ENCODE measurements at places on chromosomes 16 and 17.

DNA sequence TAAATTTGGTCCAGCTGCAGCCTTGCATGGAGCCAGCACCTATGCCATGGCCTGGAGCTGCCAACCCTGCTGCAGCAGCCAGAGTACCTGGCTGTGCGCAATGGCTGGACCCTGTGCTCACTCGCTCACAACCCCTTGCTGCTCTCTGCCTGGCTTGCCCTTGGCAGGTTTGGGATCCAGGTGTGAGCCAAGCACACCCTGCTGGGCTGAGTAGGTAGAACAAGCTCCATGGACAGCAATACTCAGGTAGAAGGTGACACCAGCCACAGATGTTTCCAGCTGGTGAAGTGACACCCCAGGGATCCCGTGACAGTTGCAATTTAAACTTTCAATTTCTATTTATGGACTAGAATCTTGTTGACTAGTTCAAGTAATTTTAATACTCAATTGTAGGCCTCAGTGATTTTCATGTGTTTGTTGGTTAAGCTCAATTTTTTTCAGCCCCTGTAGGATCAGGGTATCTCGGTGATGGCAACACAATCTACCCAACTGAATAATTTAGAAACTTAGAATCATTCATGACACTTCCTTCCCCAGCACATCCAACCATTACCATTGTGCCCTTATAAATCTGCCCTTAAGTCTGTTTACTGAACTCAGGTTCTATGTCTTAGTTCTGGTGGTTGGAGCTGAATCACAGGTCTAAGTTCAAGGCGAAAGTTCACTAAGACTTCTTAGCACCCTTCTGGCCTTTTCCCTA, 480.0 kb downstream of the PMP22 start:
- no peak for DNase-seq

DNA sequence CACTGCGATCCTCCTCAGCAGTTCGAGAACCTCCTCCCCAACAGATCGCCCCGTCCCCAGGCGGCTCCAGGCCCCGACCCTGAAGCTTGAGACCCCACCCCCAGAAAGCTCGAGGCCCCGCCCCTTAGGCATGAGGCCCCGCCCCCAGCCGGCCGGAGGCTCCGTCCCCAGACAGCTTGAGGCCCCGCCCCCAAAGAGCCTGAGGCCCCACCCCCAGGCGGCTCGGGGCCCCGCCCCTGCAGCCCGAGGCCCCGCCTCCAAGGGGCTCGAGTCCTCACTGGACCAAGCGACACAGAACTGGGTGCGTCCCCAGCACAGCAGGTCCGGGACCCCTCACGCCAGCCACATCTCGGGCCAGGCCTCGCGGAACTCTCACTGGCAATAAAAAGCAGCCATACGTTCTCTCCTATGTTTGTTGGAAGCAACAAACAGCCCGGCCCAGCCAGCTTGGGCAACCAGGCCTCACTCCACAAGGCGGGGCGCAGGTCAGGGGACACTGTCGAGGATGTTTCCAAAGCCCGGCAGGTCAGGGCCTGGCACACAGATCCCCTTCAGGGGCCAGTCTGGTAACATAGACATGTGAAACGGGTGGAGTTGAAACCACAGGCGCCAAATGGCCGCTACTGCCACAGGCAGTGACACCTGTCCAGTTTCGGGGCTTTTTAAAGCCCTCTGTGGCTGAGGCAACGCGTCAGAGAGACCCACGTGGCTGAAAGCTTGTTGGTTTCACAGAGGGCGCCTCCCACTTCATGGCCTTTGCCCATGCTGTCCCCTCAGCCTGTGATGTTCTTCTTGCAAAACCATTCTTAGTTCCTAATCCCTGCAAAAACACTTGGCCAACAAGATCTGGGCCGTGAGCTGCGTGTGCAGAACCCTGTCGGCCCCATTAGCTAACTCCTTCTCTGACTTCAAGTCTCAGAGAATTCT, 224.2 kb downstream of the PARN start:
- no peak for DNase-seq

GRCh38 chr16:12530302-12530701, 273.4 kb downstream of the CPPED1 start:
- DNase-seq = no peak

- DNase-seq = no peak
These were observed 17.9 kb upstream of the BEAN1 start for GRCh38 chr16:66409156-66409555.

GRCh38 chr16:67407788-67408452, 8.4 kb downstream of the ZDHHC1 start:
- no peak for DNase-seq

DNA sequence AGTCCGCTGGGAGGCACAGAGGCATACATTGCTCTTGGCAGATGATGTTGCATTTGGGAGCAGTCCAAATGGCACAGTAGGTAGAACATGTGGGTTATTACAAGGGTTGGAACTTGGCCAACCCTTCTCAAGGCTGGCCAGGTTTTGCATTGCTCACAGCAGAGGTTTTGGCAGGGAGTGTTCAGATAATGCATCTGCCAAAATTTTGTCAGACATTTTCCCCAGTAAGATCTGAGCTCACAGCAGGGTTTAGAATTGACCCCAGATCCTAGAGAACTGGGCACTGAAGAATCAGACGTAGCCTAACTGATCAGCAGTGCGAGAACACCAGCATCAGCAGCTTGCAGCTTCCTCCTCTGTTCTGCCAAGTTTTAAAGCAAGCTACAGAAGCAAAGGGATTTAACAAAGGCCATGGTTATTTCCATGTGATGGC, 468.8 kb upstream of the KIF2B start:
- no peak for DNase-seq

DNA sequence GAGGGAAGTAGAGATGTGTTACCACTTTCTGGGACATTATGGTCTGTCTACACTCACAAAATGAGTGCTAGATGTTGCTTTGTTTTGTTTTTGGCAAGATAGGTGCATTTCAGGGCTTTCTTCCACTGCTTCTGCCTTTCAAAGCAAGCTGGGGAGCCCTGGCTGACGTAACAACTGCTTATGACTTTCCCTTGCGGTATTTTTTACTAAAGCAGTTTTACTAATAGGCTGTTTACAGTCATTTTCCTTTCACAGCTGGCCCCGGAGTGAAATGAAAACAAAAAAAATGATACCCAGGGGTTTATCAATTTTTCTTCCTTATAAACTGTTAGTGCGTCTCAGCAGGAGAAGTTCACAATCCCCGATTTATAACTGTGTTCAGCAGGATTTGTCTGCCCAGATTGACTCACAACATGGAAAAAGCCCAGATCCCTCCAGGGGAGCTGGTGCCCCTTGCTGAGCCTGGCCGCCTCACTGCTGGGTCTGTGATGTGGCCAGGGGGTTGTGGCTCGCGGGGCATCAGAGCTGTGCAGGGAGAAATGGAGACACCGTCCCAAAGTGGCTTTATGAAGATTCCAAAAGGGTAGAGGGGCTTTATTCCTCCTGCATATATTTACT, 184.4 kb upstream of the HS3ST3A1 start:
- no peak for DNase-seq

DNA sequence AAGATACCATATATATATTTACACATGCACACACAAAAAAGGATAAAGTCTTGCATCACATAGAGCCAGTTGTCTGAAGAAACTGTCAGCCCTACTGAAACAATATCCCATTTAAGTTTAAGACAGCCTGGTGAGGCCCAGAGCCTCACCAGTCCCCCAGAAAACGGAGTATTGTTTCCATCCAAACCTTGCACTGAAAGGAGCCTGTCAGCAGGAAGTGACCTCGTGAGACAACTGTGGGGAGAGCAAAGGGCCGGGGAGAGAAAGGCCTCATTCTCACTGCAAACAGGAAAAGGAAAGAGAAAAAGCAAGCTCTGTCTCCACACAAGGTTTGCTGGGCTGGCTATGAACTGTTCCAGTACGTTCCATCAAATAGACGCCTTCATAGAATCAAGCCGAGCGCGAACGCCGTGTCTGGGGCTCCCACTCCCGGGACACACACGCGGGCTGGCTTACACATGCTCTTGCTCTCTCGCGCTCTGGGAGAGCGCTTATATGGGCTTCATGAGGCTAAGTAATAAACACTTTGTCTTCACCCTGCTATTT, 44.4 kb upstream of the ZFHX3 start:
- DNase-seq = no peak

GRCh38 chr17:3750926-3751325, 27.2 kb downstream of the HASPIN start:
- no peak for DNase-seq

- DNase-seq = no peak
These were observed 1.9 kb upstream of the NAT9 start for GRCh38 chr17:74777901-74778515.

DNA sequence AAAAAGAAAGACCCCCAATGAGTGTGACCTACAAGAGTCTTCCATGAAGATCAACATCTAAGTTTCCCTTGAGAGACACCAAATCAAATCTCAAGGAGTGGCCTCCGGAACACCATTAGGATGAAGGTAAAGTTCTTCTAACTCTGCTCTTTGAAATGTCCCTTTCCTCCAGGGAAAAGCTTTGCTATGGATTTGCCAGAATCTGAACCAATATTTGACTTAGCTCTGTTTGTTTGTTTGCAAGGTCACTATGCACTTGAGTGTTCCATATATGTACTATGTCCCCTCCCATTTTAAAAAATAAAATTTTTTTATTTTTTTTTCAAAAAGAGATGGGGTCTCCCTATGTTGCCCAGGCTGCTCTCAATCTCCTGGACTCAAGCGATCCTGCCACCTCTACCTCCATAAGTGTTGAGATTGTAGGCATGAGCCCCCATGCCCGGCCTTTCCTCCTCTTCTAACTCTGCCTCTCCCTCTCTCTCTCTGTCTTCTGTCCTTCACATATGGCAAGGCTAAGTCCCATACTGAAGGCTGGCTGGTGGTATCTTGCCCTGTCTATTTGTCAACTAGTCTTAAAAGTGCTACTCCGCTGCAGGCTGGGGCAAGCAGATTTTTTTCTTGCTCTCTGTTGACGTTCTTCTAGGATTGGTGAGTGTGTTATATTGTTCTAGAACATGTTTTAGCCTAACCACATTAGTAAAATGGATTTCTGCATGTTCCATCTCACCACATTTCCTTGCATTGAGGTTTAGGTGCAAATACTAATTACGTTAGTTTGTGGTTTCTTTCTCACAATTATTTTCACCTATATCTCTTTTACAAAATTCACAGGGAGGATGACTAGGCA, 276.7 kb upstream of the DYNLRB2 start:
- no peak for DNase-seq

DNA sequence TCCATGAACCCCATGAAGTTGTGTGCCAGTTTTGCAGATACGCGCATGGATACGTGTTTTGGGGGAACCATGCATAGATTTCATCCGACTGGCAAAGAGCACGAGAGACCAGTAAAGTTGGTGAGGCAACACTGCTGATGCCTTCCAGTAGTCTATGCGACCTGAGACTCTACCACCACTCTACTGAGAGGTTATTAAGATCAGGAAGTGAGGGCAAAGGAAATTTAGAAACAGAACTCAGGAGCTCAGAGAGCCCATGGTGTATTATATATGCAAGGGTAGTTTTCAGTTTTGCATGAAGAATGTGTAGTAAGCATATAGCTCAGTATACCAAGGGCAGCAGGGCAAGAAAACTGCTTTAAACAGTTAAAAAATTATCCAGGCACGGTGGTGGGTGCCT, 4.2 kb downstream of the SLX4 start:
- no peak for DNase-seq

DNA sequence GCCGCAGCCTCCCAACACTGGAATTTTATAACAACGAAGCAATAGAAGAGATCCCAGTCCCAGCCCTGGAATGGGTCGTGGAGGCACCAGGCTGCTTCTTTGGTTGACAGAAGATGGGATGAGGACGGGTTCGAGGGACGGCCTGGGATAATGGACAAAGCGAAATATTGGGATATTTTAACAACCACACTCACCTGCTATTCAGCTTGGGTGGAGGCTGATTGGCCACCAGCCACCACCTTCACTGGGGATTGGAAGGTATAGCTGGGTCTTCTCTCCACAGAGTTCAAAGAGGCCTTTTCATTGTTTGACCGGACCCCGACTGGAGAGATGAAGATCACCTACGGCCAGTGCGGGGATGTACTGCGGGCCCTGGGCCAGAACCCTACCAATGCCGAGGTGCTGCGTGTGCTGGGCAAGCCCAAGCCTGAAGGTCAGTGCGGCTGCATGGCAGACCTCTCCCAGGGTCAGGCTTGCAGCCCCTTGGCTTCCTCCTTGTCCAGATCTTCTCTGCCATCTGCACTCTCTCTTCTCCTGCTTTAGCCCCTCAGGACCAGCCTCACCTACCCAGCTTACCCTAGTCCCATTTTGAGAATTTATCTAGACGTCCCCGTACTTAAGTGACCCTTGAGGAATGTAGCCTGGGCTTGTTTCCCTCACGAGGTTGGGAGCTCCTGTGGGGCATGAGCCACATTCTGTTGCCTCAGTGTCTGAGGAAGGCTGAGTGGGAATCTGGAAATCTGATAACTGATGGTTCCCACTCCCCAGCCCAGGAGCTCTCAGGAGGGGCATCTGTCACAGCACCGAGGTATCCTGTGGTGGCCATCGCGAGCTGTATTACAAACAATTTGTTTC, 10.7 kb downstream of the MYL4 start:
- DNase-seq = no peak

DNA sequence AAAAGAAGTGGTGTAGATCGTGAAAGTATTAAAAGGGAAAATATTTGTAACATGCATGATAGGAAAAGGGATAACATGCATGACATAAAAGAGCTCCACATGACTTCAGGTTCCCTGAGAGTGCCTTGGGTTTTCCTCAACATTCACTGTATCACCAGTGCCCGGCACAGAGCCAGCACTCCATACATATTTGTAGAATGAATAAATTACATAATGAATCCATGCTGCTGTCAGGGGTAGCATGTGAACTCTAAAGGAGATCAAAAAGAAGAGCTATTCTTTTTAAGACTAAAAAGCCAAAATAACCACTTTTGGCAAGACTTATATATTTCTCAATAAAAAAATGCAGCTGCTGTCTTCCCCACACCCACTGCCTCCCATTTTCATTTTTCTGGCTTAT, 2.7 kb upstream of the ZNF594 start:
- no peak for DNase-seq

DNA sequence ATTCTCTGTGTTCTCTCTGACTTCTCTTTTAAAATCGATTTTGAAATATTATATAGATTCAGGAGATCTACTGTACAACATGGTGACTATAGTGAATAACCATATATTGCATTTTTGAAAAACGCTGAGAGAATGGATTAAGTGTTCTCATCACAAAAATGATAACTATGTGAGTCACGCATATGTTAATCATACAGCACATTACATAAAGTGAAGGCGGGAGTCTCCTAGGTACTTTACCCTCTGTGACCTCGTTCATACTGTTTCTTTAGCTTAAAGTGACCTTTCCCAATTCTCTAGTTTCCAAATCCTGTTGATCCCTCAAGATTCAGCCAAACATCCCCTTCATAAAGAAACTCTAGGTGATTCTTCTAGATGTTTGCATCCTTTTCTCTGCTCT, 3.1 kb upstream of the KRTAP3-2 start:
- no peak for DNase-seq
